Activated CD8-positive, alpha-beta T cell treated with anti-CD3 and anti-CD28 coated beads, Interleukin-2, amount 10 ng/mL, durations not matched to agents 7 days and 5 days (primary cell): ENCODE measurements at places on chromosomes 1 and 21.

DNA sequence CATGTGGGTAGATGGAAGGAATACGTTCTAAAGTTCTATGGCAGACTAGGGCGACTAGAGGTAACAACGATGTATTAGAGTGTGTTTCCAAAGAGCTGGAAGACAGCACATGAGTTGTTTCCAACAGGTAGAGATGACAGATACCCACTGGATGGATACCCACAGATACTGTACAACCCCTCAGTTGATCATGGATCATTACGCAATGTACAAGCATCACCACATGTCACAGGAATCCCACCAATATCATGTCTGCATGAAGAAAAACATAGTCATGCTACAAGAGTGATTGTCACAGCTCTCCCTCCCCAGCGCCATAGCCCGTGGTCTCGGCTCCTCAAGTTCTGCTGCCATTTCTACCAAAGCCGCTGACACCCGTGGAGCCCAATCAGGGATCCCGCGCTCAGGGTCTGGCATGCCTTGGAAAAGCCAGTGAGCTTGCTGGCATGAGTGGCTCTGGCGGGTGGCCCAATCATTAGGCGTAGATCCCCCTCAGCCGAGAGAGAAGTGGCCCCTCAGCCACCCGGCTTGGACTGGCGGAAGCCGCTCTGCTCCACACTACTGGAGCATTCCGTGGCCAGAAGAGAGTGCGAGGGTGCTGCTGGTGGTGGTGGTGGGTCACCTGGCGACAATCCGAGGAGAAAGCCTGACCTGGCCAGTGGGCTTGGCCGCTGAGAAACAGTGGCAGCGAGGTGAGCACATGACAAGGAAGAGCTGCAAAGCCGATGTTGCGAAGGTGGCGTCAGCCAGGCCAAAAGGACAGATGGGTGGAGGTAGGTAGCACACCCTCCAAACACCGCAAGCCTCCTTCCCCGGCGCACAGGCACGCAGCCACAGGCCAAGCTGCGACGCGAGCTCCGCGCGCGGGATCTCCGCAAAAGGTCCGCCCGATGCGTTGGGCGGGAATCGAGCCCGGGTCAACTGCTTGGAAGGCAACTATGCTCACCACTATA, 65.7 kb upstream of the FCGR2A start:
- DNase-seq = peak; percentile 48

- no peak for DNase-seq
Observed at GRCh38 chr1:58722414-58722813, 22.6 kb upstream of the MYSM1 start.

DNA sequence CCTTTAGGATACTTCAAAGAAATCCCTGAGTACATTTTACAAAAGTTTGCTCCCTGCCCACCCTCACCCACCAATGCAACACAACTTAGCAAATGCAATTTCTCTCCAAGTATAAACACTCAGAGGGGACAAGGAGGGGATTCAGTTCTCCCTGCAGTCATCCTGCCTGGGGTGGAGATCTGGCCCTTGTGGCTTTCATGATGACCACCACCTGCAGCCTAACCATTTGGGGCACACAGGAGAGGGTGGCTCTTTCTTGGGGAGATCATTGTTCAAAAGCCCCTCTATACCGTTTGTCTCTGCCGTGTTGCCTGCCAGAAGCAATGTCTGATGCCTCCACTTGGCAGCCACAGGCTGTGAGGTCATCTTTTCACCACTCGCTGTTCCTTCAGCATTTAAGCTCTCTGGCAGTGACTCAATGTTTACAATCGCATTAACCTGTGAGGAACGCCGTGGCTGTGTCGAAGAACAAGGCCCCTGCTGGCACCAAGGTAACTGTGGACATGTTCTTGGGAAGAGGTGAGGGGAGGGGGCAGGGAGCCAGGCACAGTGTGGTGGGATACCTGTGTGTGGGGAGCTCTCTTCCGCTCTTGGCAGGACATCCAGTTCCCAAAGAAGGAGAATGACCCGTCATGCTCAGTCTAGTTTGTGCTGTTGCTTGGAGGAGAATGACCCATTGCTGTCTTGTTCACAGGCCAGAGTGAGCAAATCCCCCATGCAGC, 103.9 kb upstream of the DUSP10 start:
- no peak for DNase-seq

- DNase-seq = peak; percentile 31
Observed at GRCh38 chr1:85240174-85240601, 19.3 kb downstream of the C1orf52 start.

DNA sequence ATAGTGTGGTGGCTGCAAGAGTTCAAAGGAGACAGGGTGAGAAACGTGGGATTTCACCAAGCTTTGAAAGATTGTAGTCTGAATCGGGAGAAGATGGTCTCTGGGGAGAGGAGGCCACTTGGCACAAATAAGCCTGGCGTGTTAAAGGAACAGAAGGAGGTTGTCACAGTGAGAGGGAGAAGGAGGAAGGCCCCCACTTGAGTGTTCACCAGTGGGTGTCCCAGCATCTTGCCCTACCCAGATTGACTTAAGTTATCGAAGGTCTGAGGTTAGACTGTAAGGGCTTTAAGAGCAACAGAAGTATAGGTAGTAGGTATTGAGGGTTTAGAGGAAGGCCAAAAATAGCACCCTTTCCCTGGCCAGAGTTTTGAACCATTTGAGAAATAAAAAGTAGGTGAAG, 48.0 kb downstream of the BACH1 start:
- no peak for DNase-seq

DNA sequence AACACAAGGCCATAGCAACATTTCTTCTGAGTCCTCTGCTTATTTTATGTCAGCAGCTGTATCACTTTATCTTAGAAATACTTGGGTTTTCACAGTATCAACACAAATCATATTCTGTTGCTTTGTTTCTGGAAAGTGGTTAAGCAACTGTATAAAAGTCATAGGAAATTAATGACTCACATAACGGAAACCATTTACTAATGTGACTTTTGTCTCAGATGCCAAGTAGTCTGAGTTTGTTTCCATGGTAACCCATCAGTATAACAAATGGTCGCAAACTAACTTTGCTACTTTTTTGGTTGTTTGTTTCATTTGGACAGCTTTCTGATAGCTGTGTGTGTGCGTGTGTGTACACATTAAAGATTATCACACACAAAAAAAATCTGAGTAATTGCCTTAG, 31.1 kb downstream of the EEIG2 start:
- no peak for DNase-seq

GRCh38 chr1:15425958-15426357, 12.3 kb upstream of the CTRC start:
- no peak for DNase-seq

DNA sequence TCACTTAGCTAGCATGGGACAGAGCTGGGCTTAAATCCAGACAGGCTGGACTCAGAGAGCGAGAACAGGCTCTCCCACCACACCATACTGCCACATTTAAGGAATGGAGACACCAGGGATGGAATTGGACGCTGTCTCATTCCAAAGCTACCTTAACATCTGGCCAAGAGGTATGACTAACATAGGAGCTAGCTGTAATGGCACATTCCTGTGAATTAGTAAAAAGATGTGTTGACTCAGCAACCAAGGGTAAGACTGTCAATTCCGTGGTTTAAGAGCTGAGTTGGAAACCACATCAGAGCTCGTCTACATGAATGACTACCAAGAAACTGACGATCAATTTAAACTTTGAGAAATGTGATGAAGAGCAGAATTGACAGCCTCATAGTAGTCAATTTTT, 8.3 kb upstream of the TNFRSF9 start:
- DNase-seq = peak; percentile 66

- no peak for DNase-seq
Observed at GRCh38 chr1:56850411-56850810, 4.2 kb upstream of the C8A start.

DNA sequence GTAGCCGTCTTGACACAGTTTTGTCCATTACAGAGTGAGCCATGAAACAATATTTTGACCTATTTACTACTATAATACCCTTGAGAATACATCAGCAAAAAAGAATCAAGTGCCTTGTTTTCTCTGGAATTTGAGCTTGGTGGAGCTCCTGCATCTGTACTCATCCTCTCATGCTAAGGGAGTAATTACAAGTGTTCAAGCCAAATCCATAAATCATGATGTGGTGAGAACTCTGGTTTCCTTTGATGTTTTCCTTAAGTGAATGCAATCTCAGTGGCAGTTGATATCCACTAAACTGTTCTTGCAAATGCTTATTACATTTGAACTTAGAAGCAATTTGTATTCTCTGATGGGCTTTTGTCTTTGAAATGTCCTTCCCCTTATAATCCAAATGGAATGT, 824.6 kb upstream of the TMPRSS15 start:
- no peak for DNase-seq

GRCh38 chr1:227779021-227779441, 36.4 kb upstream of the PRSS38 start:
- DNase-seq = no peak

- DNase-seq = no peak
Observed at GRCh38 chr1:114094363-114094634, 59.4 kb downstream of the SYT6 start.

- no peak for DNase-seq
Observed at GRCh38 chr1:19858893-19859292, 23.3 kb upstream of the OTUD3 start.

- no peak for DNase-seq
Observed at GRCh38 chr21:45410865-45411809, 6.2 kb downstream of the COL18A1 start.

GRCh38 chr21:43727519-43728153, 8.7 kb downstream of the PDXK start:
- no peak for DNase-seq

- no peak for DNase-seq
Observed at GRCh38 chr1:40915581-40915980, 53.4 kb upstream of the CITED4 start.

DNA sequence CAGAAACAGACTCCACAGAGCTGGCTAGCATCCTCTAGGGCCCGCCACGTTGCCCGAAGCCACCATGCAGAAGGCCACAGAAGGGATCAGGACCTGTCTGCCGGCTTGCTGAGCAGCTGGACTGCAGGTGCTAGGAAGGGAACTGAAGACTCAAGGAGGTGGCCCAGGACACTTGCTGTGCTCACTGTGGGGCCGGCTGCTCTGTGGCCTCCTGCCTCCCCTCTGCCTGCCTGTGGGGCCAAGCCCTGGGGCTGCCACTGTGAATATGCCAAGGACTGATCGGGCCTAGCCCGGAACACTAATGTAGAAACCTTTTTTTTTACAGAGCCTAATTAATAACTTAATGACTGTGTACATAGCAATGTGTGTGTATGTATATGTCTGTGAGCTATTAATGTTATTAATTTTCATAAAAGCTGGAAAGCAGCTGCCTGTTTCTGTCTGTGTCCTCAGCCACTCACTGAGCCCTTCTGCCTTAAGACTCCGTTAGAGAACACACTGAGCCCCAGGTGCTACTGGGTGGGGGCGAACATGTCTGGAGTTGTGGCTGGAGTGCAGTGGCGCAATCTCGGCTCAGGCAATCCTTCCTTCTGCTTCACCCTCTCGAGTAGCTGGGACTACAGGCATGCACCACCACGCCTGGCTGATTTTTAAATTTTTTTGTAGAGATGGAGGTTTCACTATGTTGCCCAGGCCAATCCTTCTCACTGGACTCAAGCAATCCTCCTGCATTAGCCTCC, 14.8 kb downstream of the MFSD2A start:
- DNase-seq = no peak

- no peak for DNase-seq
Observed at GRCh38 chr1:95145493-95145892, 28.3 kb downstream of the TLCD4 start.

GRCh38 chr1:94022471-94023189, 98.3 kb downstream of the ABCA4 start:
- no peak for DNase-seq

- DNase-seq = no peak
Observed at GRCh38 chr1:42742141-42742540, 2.1 kb upstream of the CLDN19 start.

DNA sequence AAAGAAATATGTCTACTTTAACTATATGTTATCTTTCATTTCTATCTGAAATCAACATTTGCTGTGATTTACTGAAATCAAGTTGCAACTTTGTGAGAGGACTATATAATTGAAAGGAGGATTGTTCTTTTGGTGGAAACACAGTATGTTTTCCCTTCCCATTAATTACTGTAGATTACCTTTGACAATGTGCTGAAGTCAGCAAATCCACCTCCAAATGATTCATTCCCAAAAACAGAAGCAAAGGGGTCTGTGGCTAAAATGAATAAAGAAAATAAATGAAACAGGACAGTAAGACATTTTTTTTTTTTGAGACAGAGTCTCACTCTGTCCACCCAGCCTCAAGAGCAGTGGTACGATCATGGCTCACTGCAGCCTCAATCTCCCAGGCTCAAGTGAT, 35.4 kb upstream of the TTC39A start:
- no peak for DNase-seq

DNA sequence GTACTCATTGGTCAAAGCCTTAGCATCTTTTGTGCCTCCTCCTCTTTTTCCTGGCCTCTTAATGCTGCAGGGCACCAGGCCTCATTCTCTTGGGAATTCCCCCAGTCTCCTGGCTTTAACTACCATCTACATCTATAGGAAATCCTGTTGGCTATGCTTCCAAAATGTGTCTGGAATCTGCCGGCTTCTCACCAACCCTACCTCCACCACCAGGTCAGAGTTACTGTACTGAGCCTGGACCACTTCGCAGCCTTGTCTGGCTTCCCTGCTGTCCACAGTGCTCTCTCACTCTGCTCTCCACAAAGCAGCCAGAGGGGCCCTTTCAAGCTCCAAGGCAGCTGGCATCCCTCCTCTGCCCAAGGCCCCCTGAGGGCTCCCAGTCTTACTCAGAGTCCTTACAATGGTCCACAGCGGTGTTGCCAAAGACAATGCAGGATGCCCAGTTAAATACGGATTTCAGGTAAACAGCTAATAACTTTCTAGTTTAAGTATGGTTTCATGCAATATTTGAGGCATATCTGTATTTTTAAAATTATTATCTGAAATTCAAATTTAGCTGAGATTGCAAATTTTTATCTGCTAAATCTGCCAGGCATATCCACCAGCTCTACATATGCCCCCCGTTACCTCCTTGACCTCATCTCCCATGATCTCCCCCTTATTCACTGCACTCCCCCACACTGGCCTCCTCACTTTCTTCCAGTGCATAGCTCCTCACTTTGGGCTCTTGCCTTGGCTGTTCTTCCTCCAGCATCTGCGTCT, 34.5 kb upstream of the FAM163A start:
- DNase-seq = no peak

DNA sequence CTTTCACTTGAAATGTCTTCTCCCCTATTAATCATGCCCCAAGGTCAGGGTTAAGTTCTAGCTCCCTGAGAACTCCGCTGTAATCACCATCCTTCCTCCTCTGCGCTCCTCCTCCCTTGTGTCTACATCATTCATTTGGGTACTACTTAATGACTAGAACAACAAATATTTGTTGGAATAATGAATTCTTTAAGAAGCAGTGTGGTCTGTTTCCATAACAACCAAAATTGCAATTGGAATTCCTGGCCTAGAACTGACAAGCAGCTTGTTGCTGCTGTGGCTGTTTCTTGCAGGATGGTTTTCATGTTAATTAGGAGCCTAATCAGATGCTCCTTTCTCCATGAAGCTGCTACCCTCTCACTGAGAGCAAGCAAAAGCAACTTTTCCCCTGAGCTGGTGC, 192.5 kb downstream of the ZZZ3 start:
- no peak for DNase-seq

DNA sequence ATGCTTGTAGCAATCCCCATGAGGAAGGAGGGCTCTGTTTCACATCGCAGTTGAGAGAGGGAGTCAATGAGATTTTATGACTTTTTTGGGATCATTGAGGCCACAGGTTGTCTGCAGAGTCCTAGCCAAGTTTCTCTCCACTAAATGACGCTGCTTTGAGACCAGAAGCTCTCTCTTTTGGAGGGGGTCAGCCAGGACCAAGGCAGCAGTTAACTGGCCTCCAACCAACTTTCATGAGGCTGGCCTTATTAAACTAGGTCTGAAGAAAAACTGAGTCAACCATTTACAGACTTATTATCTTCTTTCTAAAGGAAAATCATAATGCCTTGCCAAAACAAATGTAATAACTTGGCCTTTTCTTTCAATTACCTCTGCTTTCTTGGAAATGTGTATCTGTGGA, 8.6 kb downstream of the WLS start:
- DNase-seq = no peak
